Activated T-cell treated with anti-CD3 and anti-CD28 coated beads, Interleukin-2, amount 50 U/mL, for 1 hour (primary cell): ENCODE measurements at places on chromosomes 5 and 9.
A peak's percentile ranks its signal among the peaks of the same experiment; 100 is the strongest.

GRCh38 chr5:99032234-99033013 lies 103.6 kb upstream of the CHD1 start:
- DNase-seq, result no peak

DNA sequence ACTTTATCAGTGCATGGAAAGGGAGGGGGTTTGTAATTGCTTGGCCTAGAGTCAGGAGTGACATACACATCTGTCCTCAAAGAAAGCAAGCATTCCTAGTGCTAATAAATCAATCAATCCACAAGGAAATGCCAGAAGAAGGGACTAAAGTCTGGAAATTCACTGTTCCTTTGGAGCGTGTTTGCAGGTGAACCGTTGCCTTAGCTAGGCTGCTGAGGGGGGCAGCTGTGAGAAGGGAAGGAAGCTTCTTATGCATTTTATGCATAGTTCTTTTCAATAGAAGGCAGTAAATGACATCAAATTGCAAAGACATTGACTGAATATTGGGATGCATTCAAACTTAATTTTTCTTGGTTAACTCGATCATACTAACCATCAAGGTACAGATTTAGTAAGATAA lies 1092.5 kb upstream of the SEMA6A start:
- no peak for DNase-seq

DNA sequence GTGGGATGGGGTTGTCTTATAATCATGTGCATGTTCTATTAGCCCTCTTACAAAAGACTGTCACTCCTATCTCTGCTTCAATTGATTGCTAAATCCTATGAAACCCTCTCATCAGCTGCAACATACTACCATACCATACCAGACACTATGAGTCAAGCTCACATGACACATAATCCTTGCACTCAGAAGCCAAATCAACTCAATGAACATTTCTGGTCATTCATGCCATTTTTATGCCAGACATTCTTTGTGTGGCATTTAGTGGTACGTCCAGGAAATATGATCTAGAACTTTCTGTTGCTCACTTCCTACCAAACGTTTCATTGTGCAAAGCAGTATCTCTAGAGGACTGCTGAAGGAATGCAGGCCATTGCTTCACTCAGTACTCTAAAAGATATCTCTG lies 159.2 kb upstream of the GNA14 start:
- DNase-seq, result no peak

GRCh38 chr5:113264046-113264445 lies 170.7 kb downstream of the TSSK1B start:
- DNase-seq, result no peak

DNA sequence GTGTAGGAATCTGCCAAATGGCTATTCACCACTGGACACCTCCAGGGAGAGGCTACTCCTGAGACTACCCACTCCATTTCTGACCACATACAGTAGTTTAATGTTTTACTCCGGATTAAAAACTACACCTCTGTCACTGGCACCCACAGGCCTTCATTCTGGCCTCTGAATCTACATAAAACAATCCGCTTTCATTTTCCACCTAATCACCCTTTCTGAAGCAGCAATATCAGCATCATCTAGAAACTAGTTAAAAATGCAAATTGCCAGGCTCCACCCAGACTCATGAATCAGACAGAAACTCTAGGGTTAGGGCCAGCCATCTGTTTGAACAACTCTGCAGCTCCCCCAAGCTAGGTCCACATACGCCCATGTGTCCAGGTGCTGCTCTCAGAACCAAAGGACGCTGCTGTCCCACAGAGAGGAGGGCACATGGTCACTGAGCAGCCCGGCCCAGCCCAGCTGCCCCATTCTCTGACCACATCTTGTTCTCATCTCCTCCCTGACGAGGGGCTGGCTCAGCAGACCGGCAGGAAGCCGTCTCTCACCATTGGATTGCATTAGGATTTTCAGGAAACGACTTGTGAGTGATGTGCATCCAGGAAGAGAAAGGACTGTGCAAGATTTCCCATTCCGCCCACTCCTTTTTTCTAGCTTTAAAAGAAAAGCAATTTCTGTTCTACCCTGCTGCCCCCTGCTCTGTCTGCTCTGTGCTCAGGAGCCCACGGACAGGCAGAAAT lies 34.7 kb downstream of the ADAM19 start:
- DNase-seq, result peak; percentile 42

- DNase-seq, result no peak
Observed at GRCh38 chr5:27144456-27144855, 106.1 kb upstream of the CDH9 start.

- no peak for DNase-seq
Observed at GRCh38 chr5:73379435-73379834, 69.1 kb downstream of the FOXD1 start.

DNA sequence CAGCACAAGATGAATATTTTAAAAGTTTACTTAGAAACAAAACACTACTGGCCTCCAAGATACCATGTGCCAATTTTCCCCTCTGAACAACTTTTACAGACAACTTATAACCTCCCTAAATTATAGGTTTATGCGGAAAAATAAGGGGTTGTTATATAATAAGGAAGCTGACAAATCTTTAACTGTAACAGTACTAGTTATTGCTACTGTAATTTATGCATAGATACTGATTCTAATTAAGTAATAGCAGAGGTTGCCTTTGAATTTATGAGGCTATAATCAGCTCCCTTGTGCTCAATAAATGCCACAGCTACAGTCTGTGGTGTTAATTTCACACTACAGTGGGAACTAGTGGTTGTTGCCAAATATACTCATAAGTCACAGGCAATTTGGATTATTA lies 291.3 kb upstream of the PCSK5 start:
- DNase-seq, result no peak

DNA sequence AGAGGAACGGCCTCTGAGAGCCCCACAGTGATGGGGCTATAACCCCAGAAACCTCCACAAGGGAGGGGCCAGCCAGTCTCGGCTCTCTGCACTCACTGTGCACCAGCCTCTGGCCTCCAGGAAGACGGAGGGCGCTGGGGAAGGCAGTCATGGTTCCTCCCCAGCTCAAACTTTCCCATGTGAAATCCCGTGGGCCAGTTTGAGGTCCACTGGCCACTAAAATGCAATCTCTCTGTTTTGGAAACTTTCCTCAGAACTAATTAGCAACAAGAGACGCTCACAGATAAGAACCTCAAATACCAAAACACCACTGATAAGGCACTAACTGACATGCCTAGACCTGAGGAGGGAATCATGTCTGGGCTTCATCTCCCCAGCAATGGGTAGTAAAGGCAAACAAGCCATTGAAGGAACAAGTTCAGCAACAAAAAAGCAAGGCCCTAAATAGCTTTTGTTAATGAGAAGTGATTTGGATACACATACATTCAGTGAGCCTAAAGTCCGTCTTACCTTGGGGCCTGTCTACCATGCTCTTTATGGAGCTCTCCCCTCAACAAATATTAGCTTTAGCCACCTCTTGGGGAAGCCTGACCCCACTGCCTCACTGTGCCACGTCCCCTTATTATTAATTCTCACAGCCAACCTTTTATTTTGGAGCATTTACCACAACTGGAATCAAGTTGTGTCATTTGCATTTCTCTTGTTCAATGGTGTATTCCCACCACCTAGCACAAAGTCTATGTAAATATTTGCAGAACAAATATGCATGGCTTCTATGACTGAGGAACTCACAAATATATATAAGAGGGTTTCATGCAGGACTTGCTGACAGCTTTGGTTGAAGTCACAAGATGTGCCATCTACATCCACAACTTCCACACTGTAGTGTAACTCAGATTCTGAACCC lies 56.1 kb upstream of the GLRX start:
- no peak for DNase-seq

- DNase-seq, result no peak
Observed at GRCh38 chr9:107172979-107173347, 110.1 kb upstream of the RAD23B start.

DNA sequence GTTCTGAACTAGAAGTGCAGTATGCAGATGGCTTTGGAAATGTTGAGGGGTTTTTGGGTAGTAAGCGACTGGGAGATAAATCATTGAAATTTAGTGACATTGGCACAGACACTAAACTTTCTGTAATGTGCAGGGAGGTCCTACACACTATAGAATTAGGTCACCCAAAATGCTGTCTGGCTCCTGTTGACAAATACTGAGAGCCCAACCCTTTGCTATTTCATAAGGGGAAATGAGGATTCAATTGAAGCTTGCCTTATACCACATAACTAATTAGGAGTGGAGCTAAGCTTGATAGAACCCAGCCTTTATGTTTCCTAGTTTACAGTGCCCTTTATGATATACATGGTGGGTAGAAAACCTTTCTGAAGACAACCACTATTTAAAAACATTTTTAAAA lies 22.6 kb downstream of the HMGXB3 start:
- no peak for DNase-seq

GRCh38 chr5:181112476-181112875 lies 18.5 kb downstream of the OR2V1 start:
- DNase-seq, result no peak

DNA sequence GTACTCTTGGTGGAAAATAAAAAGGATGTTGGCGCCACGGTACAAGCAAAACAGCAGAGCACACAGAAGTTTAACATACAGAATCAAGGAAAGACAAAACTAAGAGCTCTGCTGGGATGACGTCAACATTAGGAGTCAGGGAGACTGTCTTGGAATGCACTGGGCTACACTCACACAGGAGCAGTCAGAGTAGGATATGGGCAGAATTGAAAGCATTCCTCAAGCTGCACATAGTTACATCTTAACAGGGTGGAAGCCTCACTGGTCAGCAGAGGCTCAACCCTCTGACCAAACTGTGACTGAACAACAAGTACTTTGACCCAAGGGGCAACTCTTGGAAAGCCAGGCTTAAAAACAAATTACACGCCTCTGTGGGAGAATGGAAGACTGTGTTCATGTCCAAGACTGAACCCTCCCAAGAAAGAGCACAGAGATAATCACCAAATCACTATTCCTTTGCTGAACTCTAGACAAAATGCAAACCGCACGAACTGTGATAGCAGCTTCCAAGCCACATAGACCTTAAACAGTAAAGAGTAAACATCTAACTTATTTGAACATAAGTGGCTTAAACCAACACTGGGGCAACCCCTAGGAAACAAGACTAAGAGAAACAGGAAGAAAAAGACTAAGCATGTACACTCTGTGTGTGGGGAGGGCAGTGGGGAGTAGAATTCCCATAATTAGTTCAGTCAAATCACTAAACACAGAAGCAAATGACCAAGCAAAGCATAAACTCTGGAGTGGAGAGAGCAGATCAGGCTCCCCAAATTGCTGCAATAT lies 772.7 kb downstream of the PRELID2 start:
- DNase-seq, result no peak

GRCh38 chr9:84811072-84811750 lies 141.7 kb downstream of the NTRK2 start:
- no peak for DNase-seq

DNA sequence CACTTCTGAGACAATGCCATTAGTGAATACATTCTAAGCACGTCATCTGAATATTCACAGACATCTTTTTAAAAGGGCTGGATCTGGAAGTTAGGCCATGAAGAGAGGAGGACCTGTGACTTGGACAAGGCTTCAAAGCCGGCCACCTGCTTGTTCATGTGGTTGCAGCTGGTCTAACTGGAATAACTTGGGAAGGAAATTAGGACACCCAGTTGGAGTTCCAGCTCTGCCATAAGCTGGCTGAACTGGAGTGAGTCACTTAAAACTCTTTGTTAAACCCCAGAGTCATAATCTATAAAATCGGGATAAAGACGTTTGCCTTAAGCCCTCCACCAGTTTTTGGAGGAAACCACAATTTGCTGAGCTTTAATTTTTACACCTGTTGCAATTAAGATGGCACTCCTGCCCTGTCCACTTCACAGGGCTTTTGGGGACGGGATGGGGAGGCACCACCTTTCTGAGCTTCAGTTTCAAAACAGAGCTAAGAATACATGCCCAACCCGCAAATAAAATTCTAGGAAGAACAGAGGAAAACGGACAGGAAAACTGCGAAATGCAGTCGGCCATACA lies 536 bp upstream of the STX17 start:
- DNase-seq, result no peak
